ENCODE measurements at places on chromosomes 1 and 21.

- no peak for DNase-seq
These were observed 122.5 kb upstream of the C1orf87 start for GRCh38 chr1:60196026-60196425.

DNA sequence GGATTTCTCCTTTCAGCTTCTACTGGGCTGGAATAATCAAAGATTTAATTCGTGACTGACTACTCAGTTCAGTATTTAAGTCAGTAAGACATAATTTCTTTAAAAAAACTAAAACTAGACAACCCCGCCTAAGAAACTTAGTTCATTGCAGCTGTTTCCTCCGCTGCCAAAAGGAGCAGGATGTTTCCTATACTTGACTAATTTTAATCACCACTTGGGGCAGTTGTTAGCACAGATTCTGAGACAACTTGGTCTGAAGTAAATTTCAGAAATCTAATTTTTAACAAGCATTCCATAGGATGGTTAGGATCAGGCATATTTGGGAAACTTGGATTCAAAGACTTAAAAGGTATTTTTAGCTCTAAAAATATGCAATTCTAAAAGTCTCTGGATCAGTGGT, 34.0 kb downstream of the EPRS1 start:
- DNase-seq: no peak

- no peak for DNase-seq
These were observed 2.4 kb downstream of the TMEM201 start for GRCh38 chr1:9590945-9591668.

- no peak for DNase-seq
These were observed 7.1 kb downstream of the FAM89A start for GRCh38 chr1:231032963-231033362.

- no peak for DNase-seq
These were observed 170.0 kb upstream of the L1TD1 start for GRCh38 chr1:62024690-62025089.

DNA sequence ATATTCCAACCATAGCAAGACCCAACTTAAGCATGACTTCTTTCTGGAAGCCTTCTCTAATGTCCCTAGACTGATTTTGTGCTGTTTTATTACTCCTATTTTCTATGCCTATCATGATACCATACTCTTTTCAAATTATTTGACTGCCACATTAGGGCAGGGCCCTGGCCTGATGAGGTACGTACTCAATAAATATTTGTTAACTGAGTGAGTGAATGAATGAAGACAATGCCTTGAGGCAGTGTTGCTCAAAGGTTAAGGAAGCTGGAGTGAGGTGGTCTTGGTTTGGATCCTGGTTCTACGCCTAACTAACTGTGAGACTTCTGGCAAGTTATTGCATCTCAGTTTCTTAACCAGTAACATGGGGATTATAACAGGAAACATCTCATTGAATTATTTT, 38.3 kb upstream of the BACH1 start:
- no peak for DNase-seq

DNA sequence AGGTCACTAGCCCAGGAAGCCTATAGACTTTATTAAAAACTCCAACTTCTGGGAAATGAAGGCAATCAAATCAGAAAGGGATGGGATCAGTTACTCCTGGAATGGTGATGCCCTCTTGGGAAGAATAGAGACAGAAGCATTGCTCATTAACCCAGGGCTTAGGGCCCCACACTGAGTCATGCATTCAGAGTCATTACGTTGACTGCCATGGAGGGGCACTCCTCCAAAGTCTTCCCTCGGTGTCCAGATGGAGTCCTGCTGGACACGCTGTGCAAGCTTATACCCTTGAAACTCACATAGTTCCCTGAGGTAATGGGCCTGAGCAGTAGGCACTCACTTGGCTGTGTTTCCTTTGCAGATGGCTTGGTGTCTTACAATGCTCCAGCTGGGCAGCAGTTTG, 35.2 kb upstream of the HSD17B7 start:
- DNase-seq: no peak

DNA sequence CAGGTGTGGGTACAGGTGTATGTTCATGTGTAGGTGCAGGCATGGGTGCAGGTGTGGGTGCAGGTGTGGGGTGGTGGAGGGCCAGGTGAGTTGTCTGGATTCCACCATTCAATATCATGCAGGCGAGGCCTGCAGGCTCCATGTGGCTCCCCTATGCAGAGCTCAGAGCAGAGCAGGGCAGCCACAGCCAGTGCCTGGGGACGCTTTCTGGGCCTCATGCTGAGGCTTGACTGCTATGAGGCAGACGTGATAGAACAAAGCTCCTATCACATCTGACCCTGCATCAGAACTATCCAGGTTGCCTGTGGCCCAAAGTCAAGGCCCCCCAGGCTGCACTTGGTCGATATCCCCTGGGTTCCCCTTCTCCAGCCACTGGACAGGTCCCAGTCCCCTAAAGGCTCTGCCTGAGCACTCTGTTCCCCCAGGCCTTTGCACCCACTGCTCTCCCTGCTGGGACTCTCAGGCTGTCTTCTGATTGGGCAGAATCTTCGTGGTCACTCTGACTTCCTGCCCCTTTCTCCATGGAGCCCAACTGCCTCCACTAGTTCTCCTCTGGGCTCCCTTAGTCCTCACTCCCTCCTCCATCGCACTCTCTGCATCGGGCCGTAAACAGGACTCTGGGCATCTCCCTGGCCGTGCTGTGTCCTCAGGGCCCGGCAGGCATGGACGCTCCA, 78.6 kb upstream of the ACTL8 start:
- DNase-seq: no peak

GRCh38 chr21:32140604-32141317, 138.1 kb downstream of the MIS18A start:
- no peak for DNase-seq

- no peak for DNase-seq
These were observed 9.2 kb downstream of the ATP13A2 start for GRCh38 chr1:17002524-17002902.

All from stimulated activated CD4-positive, alpha-beta T cell treated with anti-CD3 and anti-CD28 coated beads, Interleukin-4, amount 100 ng/mL, for 24 hours (primary cell).